ENCODE measurements at places on chromosomes 5 and 9.

DNA sequence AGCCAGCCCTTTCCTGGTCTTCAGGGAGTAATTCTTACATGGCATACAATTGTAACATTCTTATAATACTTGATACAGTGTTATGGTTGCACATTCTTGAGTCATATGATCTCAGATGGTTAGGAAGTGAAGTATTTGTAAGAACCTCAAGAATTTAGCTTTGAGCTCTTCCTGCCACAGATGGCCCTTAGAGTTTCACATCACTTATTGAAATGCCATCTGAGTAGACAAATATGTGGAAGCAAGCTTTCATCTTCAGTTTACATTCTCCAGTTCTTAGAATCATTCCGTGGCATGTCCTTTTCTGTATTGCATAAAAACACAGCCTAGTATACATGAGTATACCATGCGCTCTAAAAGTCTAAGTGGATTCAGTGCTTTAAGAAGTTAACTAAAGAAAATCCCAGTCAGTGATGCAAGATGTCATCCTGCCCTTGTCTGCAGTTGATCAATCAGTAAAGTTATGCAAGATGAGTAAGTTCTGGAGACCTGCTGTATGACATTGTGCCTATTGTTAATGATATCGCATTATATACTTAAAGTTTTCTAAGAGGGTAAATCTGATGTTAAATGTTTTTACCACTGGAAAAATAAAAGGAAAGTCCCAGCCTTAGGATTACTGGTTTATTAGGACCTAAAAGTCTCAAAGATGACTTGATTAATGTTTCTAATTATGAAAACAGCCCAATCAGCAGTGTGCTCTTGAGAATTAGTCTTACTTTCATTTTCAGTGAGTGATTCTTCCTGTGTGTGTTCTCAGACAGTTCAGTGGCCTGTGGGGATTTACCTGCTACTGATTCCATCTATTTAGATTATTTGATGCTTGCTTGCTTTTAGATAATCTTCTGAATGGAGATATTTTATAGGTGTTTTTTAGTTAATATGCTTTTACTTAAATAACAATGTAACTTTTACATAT is 29.4 kb downstream of the RHOBTB3 start:
- peak; percentile 84 for DNase-seq

DNA sequence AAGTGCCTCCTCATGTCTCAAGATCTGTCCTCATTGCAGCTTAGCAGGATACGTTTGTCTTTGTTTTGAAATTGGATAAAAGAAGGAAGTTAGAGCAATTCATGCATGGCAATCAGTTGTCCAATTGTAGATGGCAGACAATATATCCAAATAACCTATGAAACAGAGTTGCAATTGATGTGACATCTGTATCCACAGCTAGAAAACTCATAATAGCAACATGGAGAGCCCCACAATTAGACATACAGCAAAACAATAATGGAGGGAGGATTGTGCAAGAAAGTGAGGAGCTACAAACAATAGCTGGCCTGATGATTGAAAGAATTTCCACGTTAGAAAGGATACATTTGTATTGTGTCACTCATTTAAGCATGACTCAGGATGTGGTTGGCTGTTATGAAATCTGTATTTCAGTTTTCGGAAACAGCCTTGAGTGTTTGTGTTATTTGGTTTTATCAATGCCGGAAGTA is 132.0 kb downstream of the FAM174A start:
- no peak for DNase-seq

DNA sequence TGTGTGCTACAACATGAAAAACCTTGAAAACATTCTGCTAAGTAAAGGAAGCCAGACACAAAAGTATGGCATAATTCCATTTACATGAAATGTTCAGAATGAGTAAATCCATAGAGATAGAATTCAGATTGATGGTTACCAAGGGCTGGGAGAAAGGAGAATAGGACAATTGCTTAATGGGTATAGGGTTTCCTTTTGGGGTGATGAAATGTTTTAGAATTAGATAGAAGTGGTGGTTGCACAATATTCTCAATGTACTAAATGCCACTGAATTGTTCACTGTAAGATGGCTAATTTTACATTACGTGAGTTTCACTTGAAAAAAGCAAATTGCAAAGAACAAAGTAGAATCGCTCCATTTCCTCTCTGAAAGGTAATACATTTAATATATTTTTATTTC is 43.0 kb upstream of the GAS1 start:
- DNase-seq: no peak

DNA sequence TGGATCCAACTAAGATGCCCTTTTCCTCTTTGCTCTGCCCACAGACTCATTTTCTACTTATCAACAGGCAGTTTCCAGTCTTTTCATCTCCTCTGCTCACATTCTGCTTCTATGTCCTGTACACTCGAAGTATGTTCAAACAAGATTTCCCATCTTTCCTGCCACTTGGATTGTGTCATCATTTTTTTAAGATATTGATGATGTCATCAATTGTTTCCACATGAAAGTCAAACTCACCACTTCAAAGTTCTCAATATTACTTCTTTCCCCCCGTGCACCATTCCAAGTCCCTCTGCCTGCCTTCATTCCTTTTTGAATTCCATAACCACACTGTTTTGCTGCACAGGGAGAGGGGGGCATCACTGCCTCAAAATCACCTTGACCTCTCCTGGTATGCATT is 175.0 kb upstream of the RFX3 start:
- no peak for DNase-seq

DNA sequence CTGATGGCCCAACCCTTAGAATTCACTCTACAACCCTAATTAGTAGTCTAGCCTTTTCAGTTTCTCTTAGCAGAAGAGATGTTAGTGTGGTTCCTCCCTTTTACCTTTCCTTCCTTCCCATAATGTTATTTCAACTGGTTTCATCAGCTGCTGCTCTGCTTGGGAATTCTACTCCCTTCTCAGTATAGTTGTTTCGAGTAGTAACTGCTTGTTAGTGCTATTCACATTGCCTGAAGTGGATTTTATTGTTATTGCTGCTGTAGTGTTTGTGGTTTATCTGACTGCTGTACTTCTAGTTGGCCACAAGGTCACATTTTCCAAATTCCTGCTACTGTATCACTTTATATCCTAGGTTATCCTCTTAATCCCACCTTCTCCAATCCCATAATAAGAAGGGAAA is 29.7 kb downstream of the SMIM15 start:
- no peak for DNase-seq

DNA sequence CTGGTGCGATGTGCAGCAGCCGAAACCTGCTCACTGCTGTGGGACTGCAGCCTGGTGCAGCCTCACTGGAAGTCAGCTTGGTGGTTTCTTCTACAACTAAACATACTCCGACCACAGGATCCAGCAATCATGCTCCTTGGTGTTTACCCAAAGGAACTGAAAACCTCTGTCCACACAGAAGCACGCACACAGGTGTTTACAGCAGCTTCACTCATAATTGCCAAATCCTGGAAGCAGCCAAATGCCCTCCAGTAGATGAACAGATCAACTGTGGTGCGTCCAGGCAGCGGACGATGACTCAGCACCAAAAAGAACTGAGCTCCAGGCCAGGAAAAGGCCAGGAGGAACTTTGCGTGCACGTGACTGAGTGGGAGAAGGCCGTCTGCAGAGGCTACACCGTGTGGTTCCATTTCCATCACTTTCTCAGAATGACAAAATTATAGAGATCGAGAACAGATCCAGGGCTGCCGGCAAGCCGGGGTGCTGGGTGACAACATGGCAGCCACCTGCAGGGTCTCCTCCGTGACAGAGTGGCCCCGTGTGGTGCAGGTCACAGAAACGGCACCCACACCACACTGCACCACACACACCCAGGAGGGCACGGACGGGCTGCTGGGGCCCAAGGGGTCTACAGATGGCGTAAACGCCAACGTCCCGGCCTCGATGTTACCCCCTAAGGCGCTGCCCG is 23.1 kb upstream of the NSMF start:
- DNase-seq: peak; percentile 57

GRCh38 chr5:150783422-150783928 is 4.9 kb downstream of the SMIM3 start:
- DNase-seq: peak; percentile 76

DNA sequence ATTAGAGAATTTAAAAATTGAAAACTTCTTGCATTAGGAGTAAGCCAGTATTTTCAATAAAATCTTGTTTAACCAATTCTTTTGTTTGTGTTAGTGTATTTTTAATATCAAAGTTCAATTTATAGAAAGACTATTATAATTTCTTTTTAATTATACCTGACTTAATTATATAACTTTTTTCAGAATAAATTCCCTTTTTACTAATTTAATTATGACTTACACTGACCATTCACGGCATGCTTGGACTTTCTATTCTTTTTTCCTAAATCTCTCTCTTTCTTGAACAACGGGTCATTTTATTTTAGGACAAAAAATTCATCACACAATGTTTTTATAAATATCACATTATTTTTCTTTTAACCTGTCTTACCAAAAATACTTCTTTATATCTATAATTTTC is 555.3 kb upstream of the PTGER4 start:
- no peak for DNase-seq

- no peak for DNase-seq
These were observed 178.5 kb upstream of the GNA14 start for GRCh38 chr9:77826621-77827020.

- DNase-seq: no peak
These were observed 96.5 kb upstream of the ADRA1B start for GRCh38 chr5:159819591-159820411.

DNA sequence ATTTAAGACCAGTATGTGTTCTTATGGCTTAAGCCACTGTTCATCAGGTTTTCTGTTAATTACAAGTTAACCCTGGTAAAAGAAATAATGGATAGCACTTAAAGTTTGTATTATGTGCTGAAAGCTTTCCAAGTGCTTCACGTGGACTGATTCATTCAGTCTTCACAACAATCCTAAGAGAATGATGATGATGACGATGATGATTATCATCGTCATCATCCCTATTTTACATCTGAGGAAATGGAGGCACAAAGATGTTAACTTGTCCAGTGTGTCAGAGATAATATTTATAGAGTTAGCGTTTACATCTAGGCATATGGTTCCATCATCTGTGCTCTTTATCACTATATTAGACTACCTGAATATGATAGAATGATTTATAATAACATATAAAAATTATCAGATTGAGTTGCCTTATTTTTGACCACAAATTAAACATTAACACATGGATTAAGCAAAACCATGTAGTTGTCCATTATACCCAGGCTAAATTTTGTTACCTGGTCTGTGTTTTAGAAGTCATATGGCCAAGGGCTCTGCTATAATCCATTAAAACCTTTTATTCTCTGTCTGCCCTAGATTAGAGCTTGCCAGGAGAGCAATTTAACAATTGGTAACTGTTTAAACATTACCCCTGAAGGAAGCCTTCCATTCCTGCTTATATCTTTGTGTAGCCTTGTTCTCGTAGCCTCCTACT is 102.3 kb upstream of the MAP3K1 start:
- DNase-seq: no peak

DNA sequence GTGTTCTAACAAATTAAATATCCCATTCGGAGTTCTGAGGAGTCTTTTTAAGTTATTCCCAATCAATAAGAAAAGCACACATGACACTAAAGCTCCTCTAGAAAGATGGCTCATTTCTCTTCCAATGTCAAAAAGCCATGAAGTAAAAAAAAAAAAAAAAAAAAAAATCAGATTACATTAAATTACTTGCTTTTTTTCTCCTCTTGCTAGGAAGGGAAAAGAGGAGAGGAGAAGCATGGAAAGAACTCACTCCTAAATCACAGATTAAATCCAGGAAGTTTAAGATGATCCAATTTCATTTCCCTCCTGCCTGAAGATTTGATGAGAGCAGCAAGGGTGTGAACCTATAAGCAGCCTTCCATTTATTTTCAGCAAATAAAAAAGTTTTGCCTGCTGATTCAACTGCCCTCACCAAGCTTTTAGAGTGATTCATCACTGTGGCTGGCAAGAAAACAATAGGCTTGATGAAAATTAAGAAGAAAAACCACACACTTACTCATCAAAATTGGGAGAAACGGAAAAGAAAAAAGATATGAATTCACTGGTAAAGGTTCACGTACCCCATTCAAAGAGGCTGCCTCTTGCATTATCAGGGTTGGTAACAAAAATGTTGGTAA is 19.7 kb downstream of the MYO10 start:
- peak; percentile 78 for DNase-seq
